ENCODE measurements at places on chromosomes 11 and 22.

- no peak for DNase-seq
Measured at GRCh38 chr22:46587492-46588278, 32.5 kb upstream of the GRAMD4 start.

GRCh38 chr11:124644426-124645280 is 22.0 kb downstream of the TBRG1 start:
- DNase-seq = no peak

GRCh38 chr11:31582697-31583096 is 73.1 kb downstream of the ELP4 start:
- no peak for DNase-seq

GRCh38 chr11:64590763-64591221 is at the start of gene SLC22A12:
Gene SLC22A12 (plus strand): TSS chr11:64591220. CDS start chr11:64591557, 337 bp downstream.
- DNase-seq = no peak

DNA sequence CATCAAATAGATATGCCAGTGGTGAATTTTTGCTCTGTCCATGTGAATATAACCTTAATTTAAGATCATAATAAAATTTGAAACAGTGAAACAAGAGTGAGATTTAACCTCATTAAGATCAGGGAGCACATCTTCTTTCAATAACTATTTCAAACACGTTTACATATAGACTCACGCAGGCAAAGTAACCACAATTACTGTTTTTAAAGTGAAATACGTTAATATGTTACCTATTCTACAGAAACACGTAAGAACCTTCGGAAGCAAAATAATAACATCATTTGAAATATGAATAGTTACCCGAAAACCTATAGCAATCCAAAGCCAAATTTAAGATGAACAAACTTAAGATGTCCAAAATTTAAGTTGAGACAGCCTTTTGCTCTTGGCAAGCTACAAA is 136.2 kb upstream of the ZC3H12C start:
- DNase-seq = no peak

GRCh38 chr11:27757953-27758352 is 57.7 kb upstream of the BDNF start:
- no peak for DNase-seq
